ENCODE measurements at places on chromosomes 12 and 14.

GRCh38 chr14:34684578-34684977 is 29.8 kb downstream of the CFL2 start:
- H3K27ac ChIP-seq, result no peak overlapping the region
- H3K4me1 ChIP-seq, result no peaks in the 10 kb centered on the region
- no peaks in the 10 kb centered on the region for H3K36me3 ChIP-seq
- DNase-seq, result no peak

- peaks cover 13% of the 10 kb centered on the region for H3K4me1 ChIP-seq
- no peak overlapping the region for H3K27ac ChIP-seq
- peaks cover 51% of the 10 kb centered on the region for H3K27me3 ChIP-seq
- no peaks in the 10 kb centered on the region for H3K36me3 ChIP-seq
- H3K4me3 ChIP-seq, result peak overlapping the region; percentile 15
Measured at GRCh38 chr14:69572841-69573135, 1.9 kb downstream of the CCDC177 start.

GRCh38 chr12:68521848-68522502 is 88.7 kb upstream of the RAP1B start:
- no peaks in the 10 kb centered on the region for H3K36me3 ChIP-seq

- H3K4me3 ChIP-seq, result no peak overlapping the region
- no peak for DNase-seq
- H3K27ac ChIP-seq, result no peak overlapping the region
- no peaks in the 10 kb centered on the region for H3K36me3 ChIP-seq
- peaks cover 22% of the 10 kb centered on the region for H3K4me1 ChIP-seq
Measured at GRCh38 chr12:11499806-11500187, 104.4 kb upstream of the PRB2 start.

DNA sequence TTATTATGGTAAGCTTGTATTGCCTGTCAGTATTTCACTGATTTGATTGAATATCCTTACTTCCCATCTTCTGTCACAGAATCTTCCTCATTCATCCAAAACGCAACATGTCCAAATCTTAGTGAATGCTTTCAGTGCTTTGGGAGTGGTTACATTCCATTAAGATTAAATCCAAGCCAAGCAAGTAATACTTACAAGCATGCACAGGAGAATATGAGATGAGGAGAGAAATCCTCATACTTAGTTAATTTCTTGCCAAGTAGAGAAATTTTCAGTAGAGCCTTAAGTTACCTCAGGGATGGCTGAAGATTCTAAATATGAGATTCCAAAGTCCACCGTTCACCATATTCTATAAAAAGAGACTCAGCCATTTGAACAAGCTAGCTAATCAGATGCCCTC is 316.0 kb downstream of the RAD51B start:
- peaks cover 2% of the 10 kb centered on the region for H3K4me1 ChIP-seq
- H3K27me3 ChIP-seq, result no peaks in the 10 kb centered on the region
- peaks cover 2% of the 10 kb centered on the region for H3K36me3 ChIP-seq
- H3K27ac ChIP-seq, result no peak overlapping the region
- DNase-seq, result no peak

- H3K4me1 ChIP-seq, result peaks cover 94% of the 10 kb centered on the region
- peak; percentile 40 for DNase-seq
- peak overlapping the region; percentile 93 for H3K27ac ChIP-seq
Measured at GRCh38 chr14:70665448-70666360, 24.0 kb downstream of the TTC9 start.

GRCh38 chr14:34044666-34045306 is 93.9 kb upstream of the EGLN3 start:
- H3K36me3 ChIP-seq, result no peaks in the 10 kb centered on the region
- no peak overlapping the region for H3K27ac ChIP-seq
- no peak for DNase-seq
- no peak overlapping the region for H3K4me3 ChIP-seq
- no peaks in the 10 kb centered on the region for H3K27me3 ChIP-seq

DNA sequence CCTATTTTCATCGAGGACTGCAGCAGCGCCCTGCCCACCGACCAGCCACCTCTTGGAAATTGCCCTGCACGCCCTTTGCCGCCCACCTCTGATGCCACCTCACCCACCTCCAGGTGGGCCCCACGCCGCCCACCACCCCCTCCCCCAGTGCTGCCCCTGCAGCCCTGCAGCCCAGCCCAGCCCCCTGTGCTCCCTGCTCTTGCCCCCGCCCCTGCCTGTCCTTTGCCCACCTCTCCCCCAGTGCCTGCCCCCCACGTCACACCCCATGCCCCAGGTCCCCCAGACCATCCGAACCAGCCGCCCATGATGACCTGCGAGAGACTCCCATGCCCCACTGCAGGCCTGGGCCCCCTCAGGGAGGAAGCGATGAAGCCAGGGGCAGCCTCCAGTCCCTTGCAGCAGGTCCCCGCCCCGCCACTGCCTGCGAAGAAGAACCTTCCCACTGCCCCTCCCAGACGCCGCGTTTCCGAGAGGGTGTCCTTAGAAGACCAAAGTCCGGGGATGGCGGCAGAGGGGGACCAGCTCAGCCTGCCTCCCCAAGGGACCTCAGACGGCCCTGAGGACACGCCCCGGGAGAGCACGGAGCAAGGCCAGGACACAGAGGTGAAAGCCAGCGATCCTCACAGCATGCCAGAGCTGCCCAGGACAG is 96.5 kb downstream of the LGMN start:
- H3K36me3 ChIP-seq, result peaks cover 40% of the 10 kb centered on the region
- peak overlapping the region; percentile 95 for H3K27ac ChIP-seq
- peak overlapping the region; percentile 98 for H3K4me3 ChIP-seq
- H3K4me1 ChIP-seq, result peaks cover 77% of the 10 kb centered on the region
